ENCODE measurements at places on chromosomes 4 and X. TPM values are rescaled to one million over a fixed set of nuclear protein-coding genes. Genes with fewer than 3 reads are reported as not detected.

- no peak for DNase-seq
These were observed 60.9 kb downstream of the SEC24B start for GRCh38 chr4:109494563-109494962.

GRCh38 chrX:123049071-123049625 lies 134.9 kb upstream of the GRIA3 start:
- DNase-seq = no peak

DNA sequence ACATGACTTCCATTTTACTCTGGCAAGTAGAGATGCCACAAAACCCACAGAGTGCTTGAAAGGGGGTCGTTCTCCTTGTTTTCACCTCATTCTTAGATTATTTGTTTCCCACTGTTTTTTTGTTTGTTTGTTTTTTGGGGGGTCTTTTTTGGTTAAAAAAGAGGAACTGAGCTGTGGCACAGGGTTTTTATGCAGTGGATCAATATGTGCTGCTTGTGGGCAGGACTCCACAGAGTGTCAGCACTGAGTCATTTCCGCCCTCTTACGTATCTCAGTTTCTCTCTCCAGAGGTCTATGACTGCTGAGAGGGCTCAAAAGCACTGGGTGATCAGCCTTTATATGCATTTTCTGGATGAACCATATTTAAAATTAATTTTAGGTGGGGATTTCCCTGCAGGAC lies 268.1 kb upstream of the GRID2 start:
- DNase-seq = no peak

GRCh38 chr4:54065282-54066087 lies 1.1 kb upstream of the CHIC2 start:
- no peak for DNase-seq

DNA sequence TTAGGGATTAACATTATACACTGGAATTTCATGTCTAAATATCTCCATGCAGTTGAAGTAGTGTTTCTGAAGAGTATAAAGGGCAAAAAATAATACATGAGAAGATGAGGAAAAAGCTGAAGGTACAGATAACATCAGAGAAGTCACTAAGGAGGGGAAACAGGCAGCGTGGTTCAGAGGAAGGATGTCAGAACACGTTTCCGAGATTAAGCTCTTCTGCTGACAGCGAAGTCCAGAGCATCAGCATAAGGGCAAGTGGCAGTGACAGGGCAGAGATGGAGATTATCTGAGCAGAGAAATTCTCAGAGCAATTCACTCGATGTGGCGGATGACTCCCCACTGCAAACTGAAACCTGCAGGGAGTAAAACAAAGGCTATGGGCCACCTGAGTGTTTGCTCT lies 443.2 kb upstream of the FRG1 start:
- DNase-seq = no peak

GRCh38 chr4:53734584-53735353 lies 143.5 kb upstream of the LNX1 start:
- no peak for DNase-seq

DNA sequence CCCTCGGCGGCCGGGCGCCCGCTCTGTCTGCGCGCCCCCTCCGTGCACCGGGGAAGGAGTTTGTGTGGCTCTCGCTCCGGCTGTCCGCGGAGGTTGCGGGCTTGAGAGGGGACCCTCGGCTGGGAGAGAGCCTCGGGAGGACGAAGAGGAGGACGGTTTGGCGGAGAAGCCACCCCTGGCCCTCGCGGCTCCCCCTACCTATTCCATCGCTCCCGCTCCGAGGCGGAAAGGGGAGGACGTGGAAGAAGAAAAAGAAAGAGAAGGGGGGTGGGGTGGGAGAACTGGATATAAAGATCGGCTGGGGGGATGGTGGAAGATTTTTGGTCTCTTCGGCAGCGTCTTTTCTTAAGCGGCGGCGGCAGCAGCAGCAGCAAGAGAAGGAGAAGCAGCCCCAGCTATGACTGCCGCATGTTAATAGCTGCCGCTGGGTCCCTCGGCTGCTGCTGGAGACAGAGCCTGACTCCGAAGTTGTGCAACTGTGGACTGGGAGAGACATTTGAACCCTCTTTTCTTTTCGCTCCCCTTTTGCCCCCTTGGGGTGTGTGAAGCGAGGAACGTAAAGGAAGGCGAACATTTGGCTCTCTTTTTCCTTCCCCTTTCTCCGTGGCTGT lies 895 bp downstream of the ADGRL3 start:
- DNase-seq = no peak

DNA sequence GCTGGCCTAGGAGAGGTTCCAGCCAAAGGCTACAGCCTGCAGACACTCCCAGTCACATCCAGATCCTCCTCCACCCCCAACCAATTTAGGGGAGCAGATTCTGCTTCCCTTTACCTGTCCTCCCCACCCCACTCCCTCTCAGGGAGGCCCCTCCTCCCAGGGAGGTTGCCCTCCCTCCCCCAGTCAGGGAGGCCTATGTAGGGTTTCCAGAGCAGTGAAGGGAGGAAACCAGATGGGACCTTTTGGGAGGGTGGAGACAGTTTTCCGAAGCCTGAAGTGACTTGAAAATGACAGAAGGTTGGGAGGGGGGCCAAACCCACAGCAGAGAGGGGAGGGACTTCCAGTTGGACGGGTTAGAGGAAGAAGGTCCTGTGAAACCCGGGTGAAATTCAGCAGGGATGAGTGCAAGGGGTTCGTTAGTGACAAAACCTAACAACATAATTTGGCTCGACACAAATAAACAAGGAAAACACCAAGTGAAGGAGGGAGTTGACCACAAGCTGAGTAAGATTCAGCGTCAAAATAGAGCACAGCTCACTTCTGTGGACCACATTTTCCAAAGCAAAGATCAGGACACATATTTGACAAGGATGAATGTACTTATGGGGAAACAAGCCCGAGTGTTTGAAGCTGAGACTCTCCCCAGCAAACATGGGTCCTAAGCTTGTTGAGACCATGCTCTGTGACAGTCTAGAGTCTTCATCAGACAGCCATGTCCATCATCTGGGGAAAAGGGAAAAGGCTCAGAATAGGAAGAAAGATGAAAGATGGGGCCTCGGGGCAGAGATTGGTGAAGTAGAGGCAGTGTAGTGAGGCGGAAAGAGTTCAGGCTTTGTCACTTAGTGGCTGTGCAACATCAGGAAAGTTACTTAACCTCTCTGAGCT lies 46.4 kb downstream of the PRPS1 start:
- peak; percentile 85 for DNase-seq

- DNase-seq = no peak
These were observed 66.9 kb upstream of the PROM1 start for GRCh38 chr4:16150716-16151115.

DNA sequence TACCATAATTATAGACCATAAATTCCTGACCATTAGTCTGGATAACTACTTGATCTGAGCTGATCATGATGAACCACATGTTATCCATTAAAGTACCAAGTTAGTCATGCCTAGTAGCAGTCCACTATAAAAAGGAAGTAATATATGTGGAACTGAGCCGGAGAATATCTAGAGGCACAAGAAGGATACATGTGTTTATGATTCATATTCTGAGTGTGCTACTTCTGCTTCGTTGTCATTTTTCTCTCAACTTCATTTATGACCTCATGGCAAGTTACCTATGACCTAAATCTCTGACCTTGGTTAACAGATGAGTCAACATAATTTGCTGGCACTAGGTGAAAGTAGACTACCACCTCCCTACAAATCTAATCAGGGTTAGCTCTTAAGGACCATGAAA lies 56.5 kb upstream of the ANKRD17 start:
- DNase-seq = no peak

GRCh38 chrX:36575670-36576069 lies 432.5 kb upstream of the FAM47C start:
- no peak for DNase-seq

DNA sequence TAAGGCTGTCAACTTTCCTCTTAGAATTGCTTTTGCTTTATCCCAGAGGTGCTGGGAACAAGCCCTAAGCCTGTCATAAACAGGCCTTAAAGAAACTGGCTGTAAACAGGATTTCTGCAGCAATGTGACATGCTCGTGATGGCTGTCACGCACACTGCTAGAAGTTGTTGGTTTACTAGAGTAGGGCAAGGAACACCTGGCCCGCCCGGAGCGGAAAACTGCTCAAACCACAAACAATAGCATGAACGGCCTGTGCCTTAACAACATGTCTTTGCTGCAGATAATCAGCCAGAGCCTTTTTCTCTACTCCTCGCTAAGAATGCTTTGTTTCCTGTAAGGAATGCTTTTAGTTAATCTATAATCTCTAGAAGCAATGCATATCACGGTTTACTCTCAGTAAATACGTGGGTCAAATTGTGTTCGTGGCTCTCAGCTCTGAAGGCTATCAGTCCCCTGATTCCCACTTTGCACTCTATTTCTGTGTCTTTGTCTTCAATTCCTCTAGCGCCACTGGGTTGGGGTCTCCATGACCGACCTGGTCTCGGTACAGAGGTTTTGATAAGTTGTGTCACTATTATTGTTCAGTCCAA lies 318.3 kb downstream of the GLUD2 start:
- no peak for DNase-seq

DNA sequence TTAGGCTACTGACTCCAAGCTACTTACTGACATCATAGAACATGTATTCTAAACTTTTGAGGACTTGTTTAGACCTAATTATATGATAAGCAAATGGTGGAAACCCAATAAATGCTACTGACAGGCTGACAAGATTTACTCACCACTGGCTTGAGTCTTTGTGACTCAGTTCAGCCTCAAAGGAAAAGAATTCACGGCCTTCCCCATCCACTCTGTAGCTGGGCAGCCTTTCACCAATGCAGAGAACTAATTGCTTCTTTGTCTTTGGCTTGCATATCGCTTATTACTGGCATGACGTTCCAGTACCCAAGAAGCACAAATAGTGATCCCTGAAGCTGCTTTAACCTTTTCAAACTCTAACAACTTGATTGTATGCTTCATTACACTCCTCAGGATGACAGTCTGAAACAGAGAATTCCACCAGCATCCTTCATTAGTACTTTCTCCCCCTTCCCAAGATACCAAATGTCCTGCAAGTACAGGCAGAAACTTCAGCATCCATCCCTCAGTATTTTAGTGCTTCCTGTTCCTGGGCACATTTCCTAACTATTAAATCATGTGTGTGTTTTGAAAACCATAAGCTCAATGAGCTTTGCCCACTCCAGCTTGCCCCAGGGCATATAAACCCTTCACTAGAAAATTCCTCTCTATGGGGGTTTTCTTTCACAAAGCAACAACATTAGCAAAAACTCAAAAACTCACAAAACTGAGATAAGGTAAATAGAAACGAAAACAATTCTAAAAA lies 298.1 kb upstream of the SLC7A11 start:
- no peak for DNase-seq

DNA sequence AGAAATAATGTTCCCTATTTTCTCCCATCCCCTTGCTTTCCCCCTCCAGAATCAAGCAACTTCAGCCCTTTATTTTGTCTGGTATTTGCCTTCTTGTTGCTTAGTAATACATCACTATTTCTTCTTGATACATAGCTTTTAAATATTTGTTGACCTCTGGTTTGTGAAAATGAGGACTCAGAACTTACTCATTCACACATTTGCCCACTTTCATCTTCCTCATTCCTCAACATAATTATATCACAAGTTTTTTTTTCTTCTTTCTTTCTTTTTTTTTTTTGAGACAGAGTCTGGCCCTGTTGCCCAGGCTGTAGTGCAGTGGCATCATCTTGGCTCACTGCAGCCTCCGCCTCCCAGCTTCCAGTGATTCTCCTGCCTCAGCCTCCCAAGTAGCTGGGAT lies 28.9 kb upstream of the NDUFC1 start:
- no peak for DNase-seq

- DNase-seq = no peak
These were observed 121.8 kb upstream of the STOX2 start for GRCh38 chr4:183783306-183783705.

- DNase-seq = no peak
These were observed 72.3 kb downstream of the SLC34A2 start for GRCh38 chr4:25727711-25728493.

GRCh38 chr4:118849867-118850487 lies 14.1 kb upstream of the SEC24D start:
- no peak for DNase-seq

DNA sequence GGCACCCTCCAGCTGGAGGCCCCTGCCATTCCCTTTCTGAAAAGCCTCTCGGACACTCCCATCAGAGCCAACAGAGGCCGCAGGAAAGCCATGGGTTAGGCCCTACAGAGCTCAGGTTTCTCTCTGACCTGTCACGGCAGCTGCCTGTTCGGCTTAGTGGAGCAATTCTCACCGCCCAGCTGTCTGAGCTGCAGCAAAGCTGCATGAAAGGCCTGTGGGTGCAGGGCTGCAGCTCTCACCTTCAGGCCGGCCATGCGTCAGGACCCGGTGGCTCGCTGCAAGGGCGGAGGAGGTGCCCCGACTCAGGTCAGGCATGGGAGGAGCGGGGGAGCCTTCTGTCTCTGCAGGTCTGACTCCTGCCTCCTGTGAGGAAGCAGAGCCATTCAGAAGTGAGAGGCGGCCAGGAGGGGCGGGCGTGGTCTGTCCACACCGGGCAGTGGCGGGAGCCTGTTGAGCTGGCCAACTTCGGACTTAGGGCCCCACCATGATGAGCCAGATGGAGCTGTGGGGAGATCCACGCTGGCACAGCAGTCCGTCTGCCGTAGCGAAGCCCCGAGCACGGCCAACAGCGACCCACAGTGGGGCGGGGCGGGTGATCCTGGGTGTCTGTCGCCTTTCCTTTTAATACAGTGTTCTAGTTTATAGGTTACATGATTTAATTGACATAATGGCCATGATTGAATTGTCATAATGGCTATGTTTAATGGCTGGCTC lies 23.4 kb downstream of the PDE6B start:
- DNase-seq = no peak

DNA sequence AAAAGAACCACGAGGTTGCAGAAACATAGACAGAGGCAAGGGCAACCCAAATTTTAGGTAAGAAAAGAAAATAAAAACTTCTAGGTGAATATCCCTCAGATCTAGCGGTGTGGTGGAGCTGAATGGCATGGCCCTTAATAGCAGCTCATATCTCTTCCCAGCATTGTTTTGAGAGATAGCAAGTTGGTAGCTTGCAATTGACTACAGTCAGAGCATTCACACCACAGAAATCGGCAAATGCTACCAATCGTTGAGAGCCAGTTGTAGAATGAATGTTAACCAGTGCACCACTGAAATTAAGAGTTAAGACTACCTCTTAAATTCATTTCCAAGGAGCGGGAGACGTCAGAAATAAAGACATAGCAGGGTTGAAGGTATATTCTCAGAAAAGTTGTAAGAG lies 184.0 kb upstream of the KIT start:
- no peak for DNase-seq

- DNase-seq = no peak
These were observed 26.6 kb upstream of the HS3ST1 start for GRCh38 chr4:11455201-11455835.

The USP11 gene
- 27.3 TPM for total RNA-seq

The ZNF141 gene
- 27.0 TPM for total RNA-seq

The CT47A1 gene
- total RNA-seq = not detected

The CT55 gene
- total RNA-seq = not detected

The RBPJ gene
- 539 TPM for total RNA-seq

The LETM1 gene
- 97.2 TPM for total RNA-seq

The ZNF518B gene
- 22.9 TPM for total RNA-seq

The SUV39H1 gene
- total RNA-seq = 32.2 TPM

The BST1 gene
- 0.12 TPM for total RNA-seq

The F9 gene
- total RNA-seq = not detected

The RASL11B gene
- 2.2 TPM for total RNA-seq

Measured in activated CD4-positive, alpha-beta T cell treated with anti-CD3 and anti-CD28 coated beads, Interleukin-2, amount 10 ng/mL, durations not matched to agents 24 days and 14 days (primary cell).